ENCODE measurements at places on chromosomes 12 and 14. TPM values are rescaled to one million over a fixed set of nuclear protein-coding genes. Genes with fewer than 3 reads are reported as not detected.
A peak's percentile ranks its signal among the peaks of the same experiment; 100 is the strongest.

The GALNT8 gene
- total RNA-seq: 25.3 TPM

DNA sequence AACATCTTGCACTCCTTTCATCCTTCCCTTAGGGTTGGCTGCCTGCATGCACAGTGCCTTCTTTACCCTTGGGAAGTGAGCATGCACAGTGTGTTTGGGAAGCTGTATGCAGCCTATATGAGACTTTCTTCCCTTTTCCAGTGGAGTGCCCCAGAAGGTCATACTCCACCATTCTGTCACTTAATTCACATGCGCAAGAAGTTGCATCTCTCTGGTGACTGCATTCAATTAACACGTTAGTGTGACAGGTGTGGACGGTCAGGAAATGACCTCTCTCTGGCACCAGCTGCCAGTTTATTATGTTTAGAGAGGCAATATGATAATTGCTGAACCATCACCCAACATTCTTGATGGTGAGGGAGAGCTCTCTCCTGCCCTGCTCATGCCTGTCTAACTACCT lies 770.0 kb downstream of the FLRT2 start:
- no peaks in the 10 kb centered on the region for H3K27me3 ChIP-seq
- H3K36me3 ChIP-seq: no peaks in the 10 kb centered on the region

- H3K27ac ChIP-seq: no peak overlapping the region
- no peaks in the 10 kb centered on the region for H3K36me3 ChIP-seq
- no peaks in the 10 kb centered on the region for H3K27me3 ChIP-seq
Measured at GRCh38 chr12:66195242-66195641, 6.2 kb downstream of the IRAK3 start.

DNA sequence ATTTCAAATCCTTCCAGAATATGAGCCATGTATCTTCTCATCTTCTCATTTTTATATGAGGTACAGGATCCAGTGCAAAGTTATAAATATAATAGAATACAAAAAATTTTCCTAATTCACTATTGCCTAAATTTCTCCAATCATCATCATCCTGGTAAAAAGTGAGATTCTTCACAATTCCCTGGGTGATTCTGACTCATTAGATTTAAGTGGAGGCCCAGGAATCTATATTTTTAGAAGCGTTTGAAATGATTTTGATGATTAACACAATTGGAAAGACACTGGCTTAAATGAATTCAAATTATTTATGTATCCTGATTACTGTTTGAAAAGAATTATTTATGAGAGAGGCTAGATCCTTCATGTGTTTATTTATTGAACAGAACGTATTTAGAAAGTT lies 380.3 kb upstream of the PDE3A start:
- no peak overlapping the region for H3K4me3 ChIP-seq
- DNase-seq: no peak
- no peak overlapping the region for H3K27ac ChIP-seq
- no peaks in the 10 kb centered on the region for H3K27me3 ChIP-seq

The ABCC9 gene
- total RNA-seq: 41.8 TPM

The KRT85 gene
- not detected for total RNA-seq

DNA sequence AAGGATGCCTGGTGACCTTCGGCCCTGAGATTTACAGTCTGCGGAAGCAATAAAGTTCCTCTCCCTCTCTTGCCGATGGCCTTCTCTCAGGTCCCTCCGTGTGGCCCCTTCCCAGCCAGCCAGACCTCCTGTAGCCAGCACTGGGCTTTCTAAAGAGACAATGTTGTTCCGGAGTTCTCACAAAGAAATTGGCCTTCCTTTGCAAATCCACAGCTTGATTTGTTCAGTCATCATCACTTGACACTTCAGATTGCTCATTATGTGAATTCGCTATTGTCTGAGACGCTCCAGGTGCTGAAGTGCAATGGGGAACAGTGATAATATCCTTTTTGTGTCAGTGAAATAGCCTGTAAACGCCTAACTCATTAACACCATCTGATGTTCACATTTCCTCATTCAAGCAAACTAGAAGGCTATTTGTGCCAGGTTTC lies 43.7 kb upstream of the GPHB5 start:
- H3K36me3 ChIP-seq: no peaks in the 10 kb centered on the region
- peaks cover 4% of the 10 kb centered on the region for H3K4me1 ChIP-seq
- H3K27me3 ChIP-seq: no peaks in the 10 kb centered on the region
- DNase-seq: peak; percentile 25
- no peak overlapping the region for H3K27ac ChIP-seq

DNA sequence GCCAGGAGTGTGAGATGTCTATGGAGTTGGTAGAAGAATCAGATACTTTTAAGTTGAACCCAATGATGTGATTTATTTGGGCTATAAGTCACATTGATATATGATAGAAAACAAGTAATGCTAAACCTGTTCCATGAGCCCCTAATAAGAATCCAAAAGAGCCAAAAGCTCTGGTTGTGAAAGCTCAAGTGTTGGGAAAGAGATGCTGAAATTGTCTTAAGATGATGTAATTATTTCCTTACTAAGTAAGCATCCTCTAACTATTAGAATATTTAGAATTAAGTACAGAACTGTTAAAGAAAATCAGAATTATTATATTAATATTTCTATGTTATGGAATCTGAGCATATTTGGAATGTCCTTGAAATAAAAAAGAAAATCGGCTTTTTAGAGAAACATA lies 17.6 kb upstream of the SLC2A13 start:
- H3K27ac ChIP-seq: no peak overlapping the region
- no peaks in the 10 kb centered on the region for H3K36me3 ChIP-seq
- no peaks in the 10 kb centered on the region for H3K27me3 ChIP-seq
- H3K4me3 ChIP-seq: no peak overlapping the region
- no peaks in the 10 kb centered on the region for H3K4me1 ChIP-seq
- no peak for DNase-seq

GRCh38 chr14:50116966-50117365 lies 594 bp upstream of the VCPKMT start:
- peaks cover 21% of the 10 kb centered on the region for H3K36me3 ChIP-seq
- DNase-seq: no peak
- H3K4me1 ChIP-seq: peaks cover 3% of the 10 kb centered on the region
- peak overlapping the region; percentile 97 for H3K27ac ChIP-seq
- no peaks in the 10 kb centered on the region for H3K27me3 ChIP-seq

The CLEC4C gene
- not detected for total RNA-seq

The FAM90A1 gene
- total RNA-seq: 0.22 TPM

DNA sequence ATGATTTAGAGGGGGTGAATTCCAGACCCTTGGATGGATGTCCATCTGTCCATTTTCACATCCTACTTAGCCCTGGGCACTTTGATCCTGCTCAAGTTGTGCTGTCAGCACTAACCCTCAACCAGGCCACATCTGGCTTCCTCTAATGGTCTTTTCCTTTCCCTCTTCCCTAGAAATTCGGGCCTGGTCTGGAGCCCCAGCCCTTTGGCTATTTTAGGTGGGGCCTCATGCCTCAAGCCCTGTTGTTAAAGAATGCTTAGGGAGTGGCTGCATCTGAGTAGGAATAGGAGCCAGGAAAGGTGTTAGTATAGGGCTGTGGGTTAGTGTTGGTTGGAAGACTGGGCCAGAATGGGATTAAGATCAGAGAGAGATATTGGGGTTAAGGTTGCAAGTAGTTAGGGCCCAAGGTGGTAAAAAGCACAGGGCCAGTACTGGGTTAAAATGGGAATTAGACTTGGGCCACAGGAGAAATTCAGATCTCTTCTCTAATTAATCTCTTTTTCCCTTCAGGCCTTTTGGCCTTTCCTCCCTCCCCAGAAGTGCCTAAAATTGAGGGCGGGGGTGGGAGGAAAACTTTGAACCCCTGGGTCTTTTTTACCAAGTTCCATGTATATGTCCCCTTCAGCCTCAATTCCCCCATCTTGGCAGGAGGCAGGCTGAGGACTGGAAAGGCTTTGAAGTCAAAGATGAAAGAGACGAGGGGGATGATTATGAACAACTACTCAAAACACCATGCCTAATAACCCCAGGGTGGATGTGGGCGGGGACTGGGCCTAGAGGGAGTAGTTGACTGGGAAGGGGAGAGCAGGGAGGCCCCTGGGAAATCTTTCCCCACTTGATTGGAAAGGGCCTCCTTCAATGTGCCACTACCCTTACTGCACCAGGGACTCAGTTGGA lies 4.0 kb upstream of the ZNF385A start:
- H3K27ac ChIP-seq: no peak overlapping the region
- no peaks in the 10 kb centered on the region for H3K36me3 ChIP-seq

DNA sequence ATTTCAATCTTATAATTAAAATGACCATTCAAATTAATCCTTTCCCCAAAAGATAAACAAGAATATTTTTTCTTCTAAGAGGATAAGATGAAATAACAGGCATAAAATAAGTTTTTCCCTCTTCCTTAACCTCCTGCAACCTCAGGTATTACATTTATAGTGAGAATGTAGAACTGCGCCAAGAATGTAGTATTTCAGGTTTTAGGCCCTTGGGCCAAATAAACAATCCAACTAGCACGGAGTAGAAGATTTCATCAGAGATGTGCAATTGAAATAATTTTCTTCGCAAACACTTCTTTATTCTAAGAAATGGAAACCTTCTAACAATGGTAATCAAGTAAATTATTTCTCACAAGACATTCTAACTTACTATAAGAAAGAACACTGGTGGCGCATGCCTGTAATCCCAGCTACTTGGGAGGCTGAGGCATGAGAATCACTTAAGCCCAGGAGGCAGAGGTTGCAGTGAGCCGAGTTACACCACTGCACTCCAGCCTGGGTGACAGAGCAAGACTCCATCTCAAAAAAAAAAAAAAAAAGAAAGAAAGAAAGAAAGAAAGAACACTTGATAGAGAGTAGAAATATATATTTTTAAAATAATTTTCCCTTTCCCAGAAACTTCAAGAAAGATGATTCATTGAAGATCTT lies 100.8 kb downstream of the TAOK3 start:
- H3K4me3 ChIP-seq: no peak overlapping the region
- no peak overlapping the region for H3K27ac ChIP-seq
- DNase-seq: no peak
- H3K27me3 ChIP-seq: no peaks in the 10 kb centered on the region
- no peaks in the 10 kb centered on the region for H3K4me1 ChIP-seq

DNA sequence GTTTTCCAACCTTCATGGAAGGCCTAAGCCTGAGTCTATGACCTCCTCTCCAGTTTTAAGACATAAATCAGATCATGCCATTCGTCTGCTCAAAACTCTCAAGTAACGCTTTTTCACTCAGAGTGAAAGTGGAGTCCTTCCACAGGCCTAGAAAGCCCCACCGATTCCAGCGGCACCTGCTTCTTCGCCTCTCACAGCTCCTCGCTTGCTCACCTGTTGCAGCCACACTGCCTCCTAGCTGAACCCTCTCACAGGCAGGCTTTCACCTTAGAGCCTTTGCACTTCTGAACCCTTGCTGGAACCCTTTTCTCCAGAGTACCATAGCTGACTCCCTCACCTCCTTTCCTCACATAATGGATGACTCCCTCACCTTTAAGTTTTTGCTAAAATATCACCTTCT lies 301.1 kb downstream of the ZFP36L1 start:
- DNase-seq: no peak
- H3K36me3 ChIP-seq: no peaks in the 10 kb centered on the region
- H3K4me1 ChIP-seq: peaks cover 24% of the 10 kb centered on the region
- H3K27me3 ChIP-seq: no peaks in the 10 kb centered on the region

- no peak overlapping the region for H3K27ac ChIP-seq
- H3K27me3 ChIP-seq: no peaks in the 10 kb centered on the region
- H3K4me1 ChIP-seq: no peaks in the 10 kb centered on the region
- DNase-seq: no peak
- no peak overlapping the region for H3K4me3 ChIP-seq
Measured at GRCh38 chr14:51527073-51527472, 124.6 kb upstream of the FRMD6 start.

- H3K27me3 ChIP-seq: no peaks in the 10 kb centered on the region
- H3K36me3 ChIP-seq: no peaks in the 10 kb centered on the region
- H3K4me3 ChIP-seq: no peak overlapping the region
- H3K27ac ChIP-seq: no peak overlapping the region
- no peaks in the 10 kb centered on the region for H3K4me1 ChIP-seq
Measured at GRCh38 chr12:121849665-121850064, 9.0 kb downstream of the HPD start.

The HOXC4 gene
- 10.3 TPM for total RNA-seq

The BTG1 gene
- total RNA-seq: 15.5 TPM

The CACNA1C gene
- total RNA-seq: 14.8 TPM

DNA sequence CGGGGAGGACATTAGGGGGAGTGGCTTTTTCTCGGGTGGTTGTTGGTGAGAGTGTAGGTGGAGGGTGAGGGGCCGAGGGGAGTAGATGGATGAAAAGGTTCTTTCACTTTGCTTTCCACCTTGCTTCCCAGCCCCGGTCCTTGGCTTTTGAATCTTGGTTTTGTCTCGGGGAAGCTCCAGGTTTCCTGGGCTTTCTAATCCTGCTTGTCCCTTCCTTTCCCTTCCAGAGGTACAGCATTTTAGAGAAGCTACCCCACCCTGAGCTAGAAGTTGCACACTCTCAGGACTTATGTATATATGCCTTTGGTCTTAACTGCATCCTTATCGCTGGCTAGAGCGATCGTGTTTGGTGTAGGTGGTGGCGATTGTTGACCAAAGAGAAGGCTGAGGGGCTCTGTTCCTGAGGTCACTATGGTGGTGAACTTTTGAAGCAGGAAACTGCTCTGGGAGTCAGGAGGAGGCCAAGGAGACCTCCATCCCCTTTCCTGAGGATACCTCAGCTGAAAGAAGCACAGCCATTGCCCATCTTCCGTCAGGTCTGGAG lies 862 bp downstream of the PIP4K2C start:
- H3K36me3 ChIP-seq: peaks cover 14% of the 10 kb centered on the region
- peaks cover 15% of the 10 kb centered on the region for H3K4me1 ChIP-seq
- peak overlapping the region; percentile 87 for H3K4me3 ChIP-seq
- no peaks in the 10 kb centered on the region for H3K27me3 ChIP-seq
- no peak overlapping the region for H3K27ac ChIP-seq
- DNase-seq: no peak

The KRT78 gene
- total RNA-seq: not detected

DNA sequence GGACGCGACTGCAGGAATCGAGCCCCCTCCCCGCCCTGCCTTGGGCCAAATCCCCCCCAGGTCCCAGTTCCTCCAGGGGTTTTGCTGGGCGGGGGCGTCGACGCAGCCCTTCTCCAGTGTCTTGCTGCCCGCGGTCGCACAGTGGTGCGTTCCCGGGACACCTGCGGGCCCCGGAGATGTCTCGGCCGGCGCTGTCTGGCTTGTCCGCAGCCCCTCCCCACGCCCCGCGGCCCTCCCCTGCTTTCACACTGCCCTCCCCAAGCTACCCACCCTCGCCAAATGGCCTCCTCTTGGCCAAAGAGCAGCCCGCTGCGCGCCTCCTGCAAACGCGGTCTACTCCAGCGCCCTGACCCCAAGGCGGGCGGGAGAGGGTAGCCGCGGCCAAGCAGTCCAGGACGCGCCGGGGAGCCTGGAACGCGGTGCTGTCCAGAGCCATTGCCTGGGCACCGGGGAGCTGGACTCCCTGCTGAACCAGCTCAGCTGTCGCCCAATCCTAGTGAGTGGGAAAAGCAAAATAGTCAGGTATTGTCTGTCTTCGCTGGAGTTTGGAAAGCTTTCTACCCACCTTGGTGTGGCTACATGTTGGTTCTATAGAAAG lies 122.0 kb downstream of the AACS start:
- H3K4me3 ChIP-seq: peak overlapping the region; percentile 61
- peak; percentile 60 for DNase-seq
- H3K27ac ChIP-seq: peak overlapping the region; percentile 7

The SRGAP1 gene
- 14.4 TPM for total RNA-seq

Data from spinal cord (tissue), 10 donors.